GM04504 (cell line): ENCODE measurements at places on chromosomes 7 and 10.

DNA sequence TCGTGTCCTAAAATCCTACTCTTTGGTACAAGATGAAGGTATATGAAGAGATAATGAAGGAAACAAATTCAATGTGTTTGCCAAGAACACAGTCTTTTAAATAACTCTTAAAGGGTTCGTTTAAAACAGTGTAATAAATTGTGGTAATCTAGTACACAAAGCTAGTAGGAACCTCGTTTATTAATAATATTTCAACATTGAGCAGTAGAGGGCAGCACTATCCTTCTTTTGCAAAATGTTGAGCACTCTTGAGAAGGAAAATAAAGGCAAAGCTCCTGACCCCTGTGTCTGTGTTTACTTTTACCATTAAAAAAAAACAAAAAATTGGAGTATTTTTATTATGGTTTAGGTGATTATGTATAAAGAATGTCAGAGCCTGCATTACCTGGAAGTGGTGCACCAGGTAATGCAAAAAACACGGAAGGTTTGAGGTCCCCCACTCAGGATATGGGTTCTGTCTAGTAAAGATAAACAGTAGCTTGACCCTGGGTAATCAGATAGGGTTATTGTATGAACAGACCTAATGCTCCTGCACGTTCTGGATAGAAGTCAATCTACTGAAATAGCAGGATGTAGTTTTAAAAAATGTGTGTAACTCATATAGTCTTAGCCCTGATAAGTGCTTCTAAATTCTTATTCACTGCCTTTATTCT is 5.7 kb upstream of the GOT1 start:
- DNase-seq, result peak; percentile 13

GRCh38 chr7:66142996-66143395 is 28.3 kb downstream of the CRCP start:
- no peak for DNase-seq

DNA sequence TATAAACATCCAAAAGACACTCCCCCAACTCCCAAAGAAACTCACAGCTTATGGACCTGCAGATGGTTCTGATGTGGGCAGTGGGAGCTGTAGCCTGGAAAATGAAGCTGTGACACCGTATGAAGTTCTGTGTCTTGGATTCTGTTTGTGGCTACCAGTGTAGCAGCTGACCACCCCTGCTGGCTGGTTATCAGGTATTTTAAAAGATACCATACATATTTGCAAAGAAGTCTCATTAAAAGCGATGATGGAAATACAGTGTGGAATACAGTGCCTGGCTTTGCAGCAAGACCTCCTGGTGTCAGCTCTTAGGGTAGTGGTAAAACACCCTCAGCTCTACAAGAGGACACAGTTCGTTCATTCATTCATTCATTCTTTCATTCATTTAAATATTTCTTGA is 194.3 kb upstream of the PRKCQ start:
- no peak for DNase-seq

- DNase-seq, result no peak
These were observed 21.7 kb downstream of the DDIT4 start for GRCh38 chr10:72295330-72295910.
